ENCODE measurements at places on chromosomes 12 and 14.
A peak's percentile ranks its signal among the peaks of the same experiment; 100 is the strongest.

DNA sequence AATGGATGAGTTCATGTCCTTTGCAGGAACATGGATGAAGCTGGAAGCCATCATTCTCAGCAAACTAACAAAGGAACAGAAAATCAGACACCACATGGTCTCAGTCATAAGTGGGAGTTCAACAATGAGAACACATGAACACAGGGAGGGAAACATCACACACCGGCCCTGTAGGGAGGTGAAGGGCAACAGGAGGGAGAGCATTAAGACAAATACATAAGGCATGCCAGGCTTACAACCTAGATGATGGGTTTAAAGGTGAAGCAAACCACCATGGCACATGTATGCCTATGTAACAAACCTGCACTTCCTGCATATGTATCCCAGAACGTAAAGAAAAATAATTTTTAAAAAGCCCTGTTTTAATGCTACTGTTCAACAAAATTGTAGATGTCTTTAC is 914.2 kb upstream of the ATXN7L3B start:
- no peak for DNase-seq

DNA sequence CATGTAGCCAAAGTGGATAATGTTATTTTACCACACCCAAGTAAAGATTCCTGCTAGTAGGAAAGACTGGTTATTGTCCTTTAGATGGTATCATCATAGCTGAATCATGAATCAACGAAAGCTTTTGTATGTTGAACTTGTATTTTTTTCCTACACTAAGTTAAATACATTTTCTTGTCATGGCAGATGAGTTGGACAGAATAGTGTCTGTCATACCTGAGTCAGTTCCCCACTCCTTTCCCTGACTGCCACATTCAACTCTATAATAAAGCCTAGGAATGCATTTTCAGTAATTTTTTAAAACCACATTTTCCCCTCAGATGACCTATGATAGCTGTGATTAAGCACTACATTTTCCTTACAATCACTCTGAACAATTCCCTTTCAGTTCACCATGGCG is 9.3 kb upstream of the PTHLH start:
- no peak for DNase-seq

DNA sequence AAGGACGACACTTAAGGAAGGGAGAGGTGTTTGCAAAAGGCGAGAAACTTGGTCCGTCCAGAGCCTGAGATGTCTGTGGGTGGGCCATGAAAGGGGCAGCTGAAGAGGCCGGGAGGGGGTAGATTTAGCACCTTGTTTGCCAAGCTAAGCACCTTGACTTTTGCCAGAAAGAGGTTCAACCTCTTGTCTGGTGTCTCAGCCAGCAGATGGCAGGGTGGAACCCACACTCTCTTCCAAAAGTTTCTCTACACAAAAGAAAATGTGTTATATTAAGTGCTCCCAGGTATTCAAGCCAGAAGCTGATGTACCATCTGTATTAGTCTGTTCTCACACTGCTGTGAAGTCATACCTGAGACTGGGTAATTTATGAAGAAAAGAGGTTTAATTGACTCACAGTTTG is 69.9 kb downstream of the SUDS3 start:
- DNase-seq, result no peak

GRCh38 chr12:15977999-15978951 is 67.1 kb downstream of the DERA start:
- DNase-seq, result no peak

- peak; percentile 22 for DNase-seq
These were observed 29.0 kb upstream of the SMUG1 start for GRCh38 chr12:54217774-54218241.

DNA sequence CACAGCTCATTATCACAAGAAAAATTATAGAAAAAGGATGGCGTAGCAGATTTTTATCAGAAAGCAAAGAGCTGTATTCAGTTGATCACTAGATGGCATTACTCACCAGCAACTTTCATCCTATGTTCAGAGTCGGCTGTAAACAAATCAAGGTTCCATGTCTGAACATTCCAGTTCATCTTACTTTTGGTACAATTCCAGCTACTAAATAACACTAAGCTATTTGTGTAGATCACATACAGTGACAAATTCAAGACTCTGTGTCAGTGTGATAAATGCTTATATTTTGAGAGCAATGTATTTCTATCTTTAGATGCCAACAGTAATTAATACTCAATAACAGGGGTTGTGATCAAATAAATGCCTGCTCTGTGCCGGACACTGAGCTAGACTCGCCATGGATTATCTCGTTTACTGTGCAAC is 30.1 kb downstream of the NRDE2 start:
- DNase-seq, result no peak

- no peak for DNase-seq
These were observed 100.7 kb downstream of the VCPKMT start for GRCh38 chr14:50015716-50016115.

- no peak for DNase-seq
These were observed 81.2 kb upstream of the ATXN7L3B start for GRCh38 chr12:74456431-74456830.

- DNase-seq, result no peak
These were observed 92.9 kb downstream of the ARMH4 start for GRCh38 chr14:58059126-58059525.

- DNase-seq, result no peak
These were observed 39.8 kb downstream of the BAZ1A start for GRCh38 chr14:34835312-34835711.

- DNase-seq, result no peak
These were observed 74.9 kb upstream of the BCAT1 start for GRCh38 chr12:25023808-25024207.

- DNase-seq, result no peak
These were observed 23.1 kb upstream of the SMUG1 start for GRCh38 chr12:54211920-54212319.

GRCh38 chr12:20000229-20000849 is 368.0 kb upstream of the PDE3A start:
- no peak for DNase-seq
